ENCODE measurements at places on chromosomes 6 and 20. TPM values are rescaled to one million over a fixed set of nuclear protein-coding genes. Genes with fewer than 3 reads are reported as not detected.

GRCh38 chr6:32941214-32941768 lies 463 bp upstream of the HLA-DMB start:
- no peak for DNase-seq

DNA sequence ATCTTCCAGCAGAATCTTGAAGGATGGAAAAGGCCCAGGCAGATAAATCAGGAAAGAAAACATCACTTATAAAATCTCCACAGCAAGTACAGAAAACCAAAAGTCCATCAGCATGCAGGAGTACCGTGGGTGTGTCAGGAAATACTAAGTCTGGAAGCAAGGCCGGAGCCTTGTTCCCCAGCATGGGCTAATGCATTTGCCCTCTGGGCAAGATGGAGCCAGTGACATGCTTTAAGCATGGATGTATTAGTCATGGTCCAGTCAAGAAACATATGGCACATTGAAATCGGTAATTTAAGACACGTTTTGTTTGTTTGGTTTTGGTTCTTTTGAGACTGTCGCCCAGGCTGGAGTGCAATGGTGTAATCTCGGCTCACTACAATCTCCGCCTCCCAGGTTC lies 506.0 kb upstream of the JARID2 start:
- no peak for DNase-seq

- DNase-seq, result no peak
Observed at GRCh38 chr6:99940582-99940981, 53.4 kb downstream of the MCHR2 start.

DNA sequence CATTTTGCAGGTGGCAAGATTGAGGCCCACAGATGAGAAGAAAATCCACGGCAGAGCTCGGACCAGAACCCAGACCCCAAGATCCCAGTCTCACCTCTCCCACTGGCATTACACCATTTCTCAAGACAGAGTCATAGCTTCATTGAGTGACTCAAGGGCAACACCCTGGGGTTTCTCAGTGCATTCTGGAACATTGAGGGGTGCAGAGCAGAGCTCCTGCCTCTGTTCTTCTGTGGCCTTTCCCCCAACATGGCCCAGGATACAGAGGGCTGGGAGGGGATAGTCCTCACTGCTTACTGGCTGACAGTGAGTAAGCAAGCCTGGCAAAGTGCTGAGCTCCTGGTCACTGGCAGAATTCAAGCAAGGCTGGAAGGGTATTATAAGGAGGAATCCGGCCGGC lies 74.0 kb downstream of the MDGA1 start:
- no peak for DNase-seq

DNA sequence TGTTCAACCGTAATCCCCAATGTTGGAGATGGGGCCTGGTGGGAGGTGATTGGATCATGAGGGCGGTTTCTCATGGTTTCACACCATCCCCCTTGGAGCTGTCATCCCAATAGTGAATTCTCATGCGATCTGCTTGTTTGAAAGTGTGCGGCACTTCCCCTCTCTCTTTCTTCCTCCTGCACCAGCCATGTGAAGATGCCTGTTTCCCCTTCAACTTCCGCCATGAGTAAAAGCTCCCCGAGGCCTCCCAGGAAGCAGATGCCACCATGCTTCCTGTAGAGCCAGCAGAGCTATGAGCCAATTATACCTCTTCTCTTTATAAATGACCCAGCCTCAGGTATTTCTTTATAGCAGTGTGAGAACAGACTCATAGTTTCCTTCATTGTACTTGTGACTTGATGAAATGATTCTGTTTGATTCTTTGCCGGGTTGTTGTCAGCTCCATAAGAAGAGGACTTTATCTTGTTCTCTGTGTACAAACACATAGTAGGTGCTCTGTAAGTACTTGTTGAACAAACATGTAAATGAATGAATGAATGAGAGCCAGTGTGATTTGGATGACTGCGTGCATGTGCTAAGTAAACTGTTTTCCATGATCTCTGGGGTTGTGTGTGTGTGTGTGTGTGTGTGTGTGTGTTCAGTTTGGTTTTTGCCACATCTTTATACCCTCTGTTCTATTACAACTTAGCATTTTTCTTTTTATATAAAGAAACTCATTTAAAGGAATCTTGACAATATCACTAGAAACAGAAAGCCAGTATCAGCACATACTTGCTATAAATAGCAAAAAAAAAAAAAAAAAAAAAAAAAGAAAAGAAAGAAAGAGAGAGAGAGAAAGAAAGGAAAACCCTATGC lies 22.5 kb upstream of the PTGIS start:
- no peak for DNase-seq

DNA sequence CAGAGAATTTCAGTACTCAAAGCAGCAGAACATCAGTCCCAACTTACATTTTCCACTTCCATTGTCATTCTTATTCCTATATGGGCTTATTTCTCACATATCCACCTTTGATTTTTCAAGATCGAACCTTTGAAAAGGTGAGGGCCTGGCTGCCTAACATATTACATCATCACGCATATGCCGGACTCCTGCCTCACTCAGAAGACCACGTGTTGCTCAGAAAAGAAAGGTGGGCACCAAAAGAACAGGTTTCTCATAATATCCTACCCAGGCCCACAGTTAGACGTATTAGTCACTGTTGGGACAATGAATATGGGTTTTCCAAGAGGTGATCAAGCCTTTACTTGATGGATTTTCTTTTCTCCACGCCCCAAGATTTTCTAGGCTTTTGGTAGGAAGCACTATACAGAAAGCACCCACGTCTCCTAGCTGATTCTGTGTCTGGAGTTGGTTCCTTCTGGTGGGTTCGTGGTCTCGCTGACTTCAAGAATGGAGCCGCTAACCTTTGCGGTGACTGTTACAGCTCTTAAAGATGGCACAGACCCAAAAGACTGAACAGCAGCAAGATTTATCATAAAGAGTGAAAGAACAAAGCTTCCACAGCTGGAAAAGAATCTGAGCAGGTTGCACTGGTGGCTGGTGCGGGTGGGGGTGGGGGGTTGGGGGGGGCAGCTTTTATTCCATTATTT lies 168.9 kb downstream of the ATXN1 start:
- DNase-seq, result no peak

DNA sequence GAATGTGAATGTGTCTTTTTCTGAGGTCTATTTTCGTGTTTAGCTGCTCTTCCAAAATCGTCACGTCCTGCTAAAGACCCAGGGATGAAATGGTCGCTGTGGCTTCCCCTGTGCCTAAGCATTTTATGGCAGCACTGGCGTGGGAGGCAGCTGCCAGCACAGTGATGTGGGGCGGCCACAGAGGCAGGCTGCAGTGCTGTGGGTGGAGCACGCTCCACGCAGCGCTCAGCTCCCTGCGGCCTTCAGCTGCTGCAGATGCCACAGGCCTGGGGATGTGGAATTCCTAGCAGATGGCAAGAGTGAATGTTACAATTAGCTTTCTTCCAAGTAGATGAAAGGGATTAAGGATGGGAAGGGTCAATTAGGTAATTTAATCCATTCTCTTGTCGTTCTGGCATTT lies 242.6 kb downstream of the SMOC2 start:
- DNase-seq, result no peak

DNA sequence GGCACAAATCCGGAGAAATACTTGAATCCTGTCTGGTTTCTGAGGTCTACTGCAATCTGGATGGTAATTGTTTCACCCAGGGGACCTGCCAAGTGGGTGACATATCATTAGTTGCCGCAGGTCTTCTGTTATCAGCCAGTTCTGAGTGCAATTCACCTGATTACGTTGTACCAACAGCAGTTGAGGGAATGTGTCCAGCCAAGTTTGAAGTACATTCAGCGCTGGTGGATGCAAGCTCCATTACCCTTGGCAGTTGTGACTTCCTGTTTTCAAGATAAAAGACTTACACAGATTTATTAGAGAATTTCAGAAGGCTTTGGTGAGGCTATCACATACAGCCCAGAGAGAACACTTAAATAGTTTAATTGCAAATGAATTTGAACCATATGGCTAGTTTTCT lies 42.8 kb downstream of the FNDC1 start:
- DNase-seq, result no peak

DNA sequence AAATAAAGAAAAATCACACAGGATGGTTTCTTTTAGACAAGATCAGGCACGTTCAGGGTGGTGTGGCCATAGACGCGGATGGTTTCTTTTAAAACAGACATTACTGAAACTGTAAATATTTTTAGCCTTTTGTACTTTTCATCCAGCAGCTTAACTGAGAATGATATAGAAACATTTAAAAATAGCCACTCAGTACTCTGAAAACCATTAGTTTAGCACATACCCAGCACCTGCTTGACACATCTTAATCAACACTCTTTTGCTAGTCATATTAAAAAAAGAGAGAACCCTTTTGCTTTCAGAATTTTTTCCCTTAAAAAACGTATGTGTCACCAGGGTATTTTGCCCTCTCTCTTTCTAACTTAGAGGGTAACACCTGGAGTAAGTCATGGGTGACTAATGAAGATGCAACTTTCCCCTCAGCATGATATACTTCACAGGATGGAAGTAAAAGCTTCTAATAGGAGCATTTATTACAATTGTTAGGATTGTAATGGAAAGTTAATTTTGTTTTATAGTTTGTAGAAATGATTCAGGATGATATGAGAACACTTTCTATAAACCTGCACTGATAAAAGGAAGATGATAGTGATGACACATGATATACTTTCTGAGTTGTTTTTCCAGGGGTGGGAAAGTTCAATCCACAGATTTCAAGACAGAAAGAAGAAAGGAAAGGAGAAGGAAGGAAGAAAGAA lies 45.2 kb downstream of the BACH2 start:
- peak; percentile 15 for DNase-seq

DNA sequence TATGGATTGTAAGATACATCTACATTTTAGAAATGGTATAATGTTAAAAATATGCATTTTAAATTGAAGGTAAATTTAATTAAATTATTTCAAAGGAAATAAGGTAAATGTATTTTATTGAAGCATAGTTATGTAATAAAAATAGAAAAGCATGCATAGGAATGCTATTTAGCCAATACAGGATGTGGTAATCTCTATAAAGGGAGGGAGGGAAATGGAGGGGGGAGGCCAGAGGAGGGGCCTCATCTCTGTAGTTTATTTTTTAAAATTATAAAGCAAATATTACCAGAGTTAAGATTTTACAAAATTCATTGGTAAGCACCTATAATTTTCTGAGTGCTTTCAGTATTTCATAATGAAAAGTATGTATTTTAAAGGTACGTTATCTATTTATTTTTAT lies 27.2 kb downstream of the SLC16A10 start:
- DNase-seq, result no peak

DNA sequence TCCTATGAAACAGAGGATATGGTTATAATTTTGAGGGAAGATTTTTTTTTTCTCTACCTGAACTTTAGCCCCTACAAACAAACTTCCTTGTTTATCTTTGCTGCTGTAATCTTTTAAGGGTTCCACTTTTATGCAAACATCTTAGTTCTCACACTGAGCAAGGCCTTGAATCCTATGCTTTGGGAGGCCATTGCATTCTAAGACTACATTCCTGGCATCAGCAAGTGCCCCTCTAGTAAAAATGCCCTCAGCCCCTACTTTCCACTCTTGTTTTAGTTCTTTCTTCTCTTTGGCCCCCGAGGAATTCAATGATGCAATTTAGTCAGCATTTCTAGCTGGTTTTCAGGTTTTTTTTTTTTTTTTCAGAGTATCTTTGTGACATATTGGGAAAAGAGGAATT lies 8.1 kb upstream of the AHI1 start:
- no peak for DNase-seq

GRCh38 chr6:35665573-35665972 lies 23.1 kb downstream of the FKBP5 start:
- DNase-seq, result no peak

GRCh38 chr6:142294679-142295078 lies 7.1 kb upstream of the ADGRG6 start:
- DNase-seq, result no peak

DNA sequence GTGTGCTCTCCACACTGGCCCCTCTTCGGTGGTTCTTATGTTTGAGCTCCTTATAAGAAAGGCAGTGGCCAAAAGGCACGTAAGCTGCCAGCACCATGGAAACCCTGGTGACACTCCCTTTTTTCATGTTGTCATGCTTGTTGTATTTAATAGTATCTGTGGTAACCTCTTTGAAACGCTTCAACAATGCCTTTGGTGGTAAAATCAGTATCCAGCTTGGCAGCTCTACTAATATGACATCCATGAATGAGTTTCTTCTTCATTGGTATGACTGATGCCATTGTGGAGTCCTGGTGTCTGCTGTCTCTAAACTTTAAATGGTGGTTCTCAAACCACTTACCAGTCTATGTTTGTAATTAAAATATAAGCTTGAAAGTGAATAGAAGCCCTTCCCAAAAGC lies 10.7 kb upstream of the MYLK2 start:
- DNase-seq, result no peak

GRCh38 chr6:111096246-111096645 lies 8.9 kb downstream of the SLC16A10 start:
- DNase-seq, result peak; percentile 40

- DNase-seq, result no peak
Observed at GRCh38 chr6:13433709-13434121, 53.7 kb downstream of the GFOD1 start.

GRCh38 chr20:44218446-44218845 lies 7.9 kb upstream of the OSER1 start:
- no peak for DNase-seq

- no peak for DNase-seq
Observed at GRCh38 chr20:47674686-47675085, 110.6 kb downstream of the SULF2 start.

DNA sequence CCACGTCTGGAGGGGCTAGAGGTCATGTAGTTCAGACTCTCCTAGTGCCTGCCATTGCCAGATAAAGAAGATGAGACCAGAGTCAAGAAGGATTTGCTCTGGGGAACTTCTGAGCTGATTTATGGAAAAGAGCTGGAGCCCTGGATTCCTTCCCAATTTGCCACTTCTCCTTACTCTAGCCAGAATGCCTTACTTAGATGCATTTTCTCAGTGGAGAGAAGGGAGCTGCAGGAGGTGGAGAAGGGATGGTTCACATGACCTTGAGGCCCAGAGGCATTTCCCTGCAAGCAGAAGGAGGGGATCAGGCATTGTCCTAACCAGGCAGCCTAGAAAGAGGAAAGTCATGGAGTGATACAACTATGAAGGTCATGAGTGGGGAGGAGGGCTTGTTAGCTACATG lies 122.2 kb downstream of the UNC5CL start:
- no peak for DNase-seq

CDH4 gene
- polyA plus RNA-seq, result 1.1 TPM

WFDC10B gene
- not detected for polyA plus RNA-seq

IYD gene
- polyA plus RNA-seq, result not detected

NR2E1 gene
- polyA plus RNA-seq, result 0.04 TPM

SPINT3 gene
- polyA plus RNA-seq, result not detected

OPN5 gene
- polyA plus RNA-seq, result 0.04 TPM

SAMD10 gene
- 0.75 TPM for polyA plus RNA-seq

ALDH8A1 gene
- 0.66 TPM for polyA plus RNA-seq

GATA5 gene
- polyA plus RNA-seq, result not detected

CLPSL2 gene
- not detected for polyA plus RNA-seq

ATP5F1E gene
- 100 TPM for polyA plus RNA-seq

HLA-DQB1 gene
- polyA plus RNA-seq, result 78.0 TPM

All from keratinocyte (primary cell).